ENCODE measurements at places on chromosomes 5 and 9. TPM values are rescaled to one million over a fixed set of nuclear protein-coding genes. Genes with fewer than 3 reads are reported as not detected.

GRCh38 chr9:6689893-6690674 lies 44.6 kb upstream of the GLDC start:
- DNase-seq = no peak

DNA sequence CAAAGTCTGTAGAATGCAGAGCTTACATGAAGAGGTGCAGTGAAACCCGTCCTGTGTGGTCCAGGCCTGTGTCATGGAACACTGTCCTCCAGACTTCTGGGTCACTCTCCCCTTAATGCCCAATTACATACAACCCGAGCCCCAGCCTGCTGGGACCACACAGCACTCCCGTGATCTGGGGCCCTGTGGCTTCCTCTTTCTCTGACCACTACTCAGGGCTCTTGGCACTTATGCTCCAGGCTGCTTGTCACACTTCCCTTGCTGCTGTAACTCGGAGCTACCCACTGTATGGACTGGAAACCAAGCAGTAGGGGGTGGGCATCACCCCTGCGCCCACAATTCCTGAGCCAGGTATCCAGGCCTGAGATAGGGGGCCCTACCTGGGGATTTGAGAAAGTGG lies 10.3 kb upstream of the IL3 start:
- DNase-seq = no peak

The GZMA gene
- not detected for total RNA-seq

GRCh38 chr5:17019324-17019723 lies 83.2 kb upstream of the MYO10 start:
- DNase-seq = no peak

The PCDHB6 gene
- not detected for total RNA-seq

- DNase-seq = no peak
Observed at GRCh38 chr5:5359618-5360017, 62.9 kb upstream of the ICE1 start.

DNA sequence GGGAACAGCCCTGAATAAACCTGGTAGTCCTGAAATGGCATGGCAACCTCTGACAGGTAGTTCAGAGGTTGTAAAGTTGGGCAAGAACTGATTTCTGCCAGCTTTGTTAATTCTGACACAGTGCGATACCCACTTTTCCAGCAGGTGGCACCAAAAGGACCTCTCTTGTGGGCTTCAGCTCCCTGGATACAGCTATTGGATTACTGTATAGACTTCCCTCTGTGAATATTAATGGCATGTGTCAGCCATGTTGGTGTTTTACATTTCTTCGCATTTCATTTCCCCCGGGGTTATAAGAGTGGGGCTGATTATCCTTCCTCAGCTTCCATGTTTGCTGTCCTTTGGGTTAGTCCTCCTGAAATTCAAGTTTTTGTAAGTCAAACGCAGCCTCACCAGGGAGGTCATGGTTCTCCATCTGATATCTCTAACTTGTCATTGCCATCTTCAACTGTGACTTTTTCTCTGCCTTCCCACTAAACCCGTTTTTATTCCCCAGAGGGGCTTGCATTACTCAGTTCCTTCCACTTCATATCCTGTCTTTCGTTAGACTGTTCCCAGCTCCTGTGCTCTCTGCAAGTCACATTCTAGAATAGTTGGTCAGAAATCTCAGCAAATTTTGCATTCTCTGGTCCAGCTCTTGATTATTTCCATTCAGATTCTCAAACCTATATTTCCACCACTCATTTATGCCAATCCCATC lies 135.6 kb downstream of the LIFR start:
- peak; percentile 33 for DNase-seq

DNA sequence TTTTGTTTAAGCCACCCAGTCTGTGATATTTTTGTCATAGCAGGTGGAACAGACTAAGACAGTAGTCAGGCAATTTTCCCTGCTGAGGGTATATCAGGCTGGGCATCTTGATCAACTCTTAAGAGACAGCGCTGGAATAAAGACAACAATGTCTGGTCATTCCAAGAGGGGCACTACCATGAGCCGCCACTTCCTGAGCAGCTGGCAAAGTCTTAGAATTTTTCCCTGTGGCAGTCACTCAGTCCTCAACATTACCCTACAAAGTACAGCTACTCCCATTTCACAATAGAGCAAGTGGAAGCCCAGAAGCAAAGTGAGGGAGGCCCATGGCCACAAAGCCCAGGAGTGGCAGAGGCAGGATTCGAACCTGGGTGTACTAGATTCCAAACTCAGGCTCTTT lies 74.8 kb downstream of the SH3PXD2B start:
- no peak for DNase-seq

- DNase-seq = peak; percentile 87
Observed at GRCh38 chr5:56676091-56676768, 139.1 kb upstream of the MAP3K1 start.

- DNase-seq = no peak
Observed at GRCh38 chr5:132433141-132433540, 57.4 kb downstream of the IRF1 start.

DNA sequence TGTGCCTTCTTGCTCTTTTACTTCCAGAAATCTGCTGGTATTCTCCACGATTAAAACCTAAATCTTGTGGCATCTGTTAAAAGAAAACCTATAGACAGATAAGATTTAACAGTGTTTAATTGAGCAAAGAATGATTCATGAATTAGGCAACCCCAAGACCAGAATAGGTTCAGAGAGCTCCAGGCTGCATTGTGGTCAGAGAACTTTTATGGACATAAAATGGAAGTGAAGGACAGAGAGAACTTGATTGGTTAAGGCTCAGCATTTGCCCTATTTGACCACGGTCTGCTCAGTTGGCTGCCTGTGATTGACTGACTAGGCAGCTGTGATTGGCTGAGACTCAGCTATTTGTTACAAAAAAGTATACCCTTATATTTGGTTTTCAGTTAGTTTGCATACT lies 10.4 kb upstream of the SLC36A2 start:
- DNase-seq = peak; percentile 33

GRCh38 chr9:4146293-4146692 lies 153.6 kb downstream of the GLIS3 start:
- no peak for DNase-seq
